ENCODE measurements at places on chromosomes 1 and 21.

GRCh38 chr1:46547481-46548383 is 3.7 kb downstream of the KNCN start:
- DNase-seq, result peak; percentile 23

DNA sequence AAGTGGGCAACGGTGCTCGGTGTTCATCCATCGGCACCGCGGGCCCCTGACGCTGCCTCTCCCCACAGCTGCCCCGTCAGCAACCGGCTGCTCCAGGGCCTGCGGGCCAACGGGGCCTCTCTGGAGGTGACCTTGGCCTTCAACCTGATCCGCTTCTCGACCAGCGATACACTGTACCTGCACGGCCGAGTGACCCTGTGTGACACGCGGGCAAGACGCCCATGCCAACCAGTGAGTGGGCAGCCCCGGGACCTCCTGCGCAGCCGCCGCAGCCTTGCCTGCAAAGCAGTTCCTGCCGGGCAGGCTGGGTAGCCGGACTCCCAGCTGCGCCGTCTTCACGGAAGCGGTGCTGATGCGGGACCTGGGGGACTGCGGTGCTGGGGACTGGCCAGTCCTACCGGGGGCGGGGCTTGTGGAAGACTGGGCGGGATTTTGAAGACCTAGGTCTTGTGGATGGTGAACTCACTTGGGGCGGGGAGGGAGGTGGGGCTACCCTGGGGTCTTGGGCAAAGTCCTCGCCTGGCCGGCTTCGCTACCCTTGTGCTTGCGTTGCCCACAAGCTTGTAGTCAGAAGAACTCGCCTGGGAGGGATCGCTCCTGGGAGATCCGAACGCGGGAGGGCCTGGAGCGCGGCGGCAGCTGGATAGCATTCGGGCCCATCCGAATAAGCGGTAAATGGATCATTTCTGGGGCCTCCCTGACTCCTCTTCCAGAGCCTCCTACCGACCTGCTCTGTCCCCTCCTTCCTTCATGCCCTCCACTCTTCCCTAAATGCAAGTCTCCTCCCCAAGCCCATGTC is 8.8 kb upstream of the CEP85 start:
- DNase-seq, result peak; percentile 11

GRCh38 chr1:155978325-155978972 is at the start of gene ARHGEF2:
ARHGEF2 (minus strand) TSS chr1:155978547; CDS start chr1:155978427, 120 bp downstream.
- peak; percentile 58 for DNase-seq

- DNase-seq, result peak; percentile 31
Observed at GRCh38 chr1:239274242-239274830, 112.0 kb upstream of the CHRM3 start.

DNA sequence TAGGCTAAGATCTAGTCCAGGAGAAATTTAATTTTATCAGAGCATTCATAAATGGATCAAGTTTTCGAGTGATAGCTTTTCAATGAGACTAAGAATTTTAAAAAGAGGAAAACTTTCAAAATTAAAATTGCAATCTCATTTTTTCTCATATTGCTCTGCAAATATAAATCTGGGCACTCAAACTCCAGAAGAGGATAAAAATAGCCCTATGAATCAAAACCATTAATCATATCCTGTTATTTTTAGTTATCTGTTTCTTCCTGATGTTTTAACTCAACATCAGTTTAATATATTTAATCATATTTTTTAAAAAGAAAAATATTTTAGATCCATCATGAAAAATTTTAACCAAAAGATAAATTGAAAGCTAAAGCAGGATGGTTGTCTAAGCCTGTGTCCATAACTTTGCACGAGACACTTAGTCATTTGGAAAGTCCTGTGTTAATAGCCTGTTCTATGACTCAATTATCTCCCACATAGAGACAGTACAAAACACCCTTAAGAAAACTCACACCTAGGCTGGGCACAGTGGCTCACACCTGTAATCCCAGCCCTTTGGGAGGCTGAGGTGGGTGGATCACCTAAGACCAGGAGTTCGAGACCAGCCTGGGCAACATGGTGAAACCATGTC is 17.1 kb upstream of the PRRC2C start:
- peak; percentile 59 for DNase-seq

GRCh38 chr1:14712136-14712535 is 113.7 kb downstream of the KAZN start:
- DNase-seq, result no peak

GRCh38 chr1:240612811-240613210 is 856 bp upstream of the GREM2 start:
- peak; percentile 41 for DNase-seq

- no peak for DNase-seq
Observed at GRCh38 chr1:173447224-173447623, 29.9 kb upstream of the PRDX6 start.

GRCh38 chr1:7334475-7335035 is 436.5 kb upstream of the VAMP3 start:
- peak; percentile 76 for DNase-seq

GRCh38 chr1:178548108-178548507 is 35.2 kb downstream of the TEX35 start:
- DNase-seq, result no peak

DNA sequence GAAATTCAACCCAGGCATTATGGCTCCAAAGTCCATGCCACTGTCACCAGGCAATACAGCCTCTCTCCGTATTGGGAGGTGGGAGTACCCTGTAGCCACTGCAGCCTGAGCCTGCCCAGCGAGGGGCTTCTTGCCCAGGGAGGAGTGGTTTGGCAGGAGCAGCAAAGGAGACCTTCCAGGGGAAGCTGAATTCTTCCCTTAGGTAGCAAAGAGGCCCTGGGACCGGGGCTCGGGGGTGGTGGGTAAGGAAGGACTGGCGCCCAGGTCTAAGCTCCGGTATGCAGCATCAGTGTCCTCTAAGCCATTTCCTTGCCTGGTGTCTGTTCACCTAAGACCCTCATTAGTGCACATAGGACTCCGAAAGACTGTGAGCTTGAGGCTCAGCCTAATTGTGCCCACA is 17.0 kb downstream of the TNNT2 start:
- DNase-seq, result no peak

DNA sequence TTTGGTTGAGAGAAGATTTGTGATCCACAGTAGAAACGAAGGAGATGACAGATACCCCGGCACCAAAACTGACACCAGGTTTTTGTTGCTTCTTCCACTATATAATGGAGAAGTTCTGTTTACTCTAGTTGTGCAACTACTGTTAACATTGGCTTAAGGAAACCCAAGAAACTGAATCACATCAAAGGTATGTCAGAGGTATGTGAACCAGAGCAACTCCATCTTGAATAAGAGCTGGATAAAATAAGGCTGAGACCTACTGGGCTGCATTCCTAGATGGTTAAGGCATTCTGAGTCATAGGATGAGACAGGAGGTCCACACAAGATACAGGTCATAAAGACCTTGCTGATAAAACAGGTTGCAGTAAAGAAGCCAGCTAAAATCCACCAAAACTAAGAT is 173.7 kb upstream of the CAMK1G start:
- DNase-seq, result peak; percentile 93

DNA sequence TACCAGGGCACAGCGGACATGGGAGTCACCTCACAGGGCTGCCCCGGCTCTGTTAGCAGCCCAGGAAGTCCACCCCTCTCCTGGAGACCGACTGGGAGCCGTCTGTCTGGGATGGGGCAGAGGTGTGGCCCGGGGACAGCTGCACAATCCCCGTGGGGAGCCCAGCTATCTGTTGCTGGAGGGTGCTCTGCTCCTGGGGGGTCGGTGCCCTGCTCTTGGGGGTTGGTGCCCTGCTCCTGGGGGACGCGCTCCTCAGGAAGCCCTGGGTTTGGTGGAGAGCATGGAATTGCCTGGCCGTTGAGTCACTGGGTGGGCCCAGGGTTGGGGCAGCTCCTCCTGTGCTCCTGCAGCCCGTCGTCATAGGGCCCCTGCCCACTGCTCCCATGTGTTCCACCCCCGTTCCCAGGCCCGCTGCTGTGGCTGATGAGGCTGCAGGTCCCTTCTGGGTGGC is 39.3 kb downstream of the AGPAT3 start:
- DNase-seq, result no peak

GRCh38 chr1:18182398-18183160 is 75.0 kb downstream of the IGSF21 start:
- DNase-seq, result no peak

GRCh38 chr1:87278825-87279535 is 49.7 kb upstream of the LMO4 start:
- peak; percentile 55 for DNase-seq

DNA sequence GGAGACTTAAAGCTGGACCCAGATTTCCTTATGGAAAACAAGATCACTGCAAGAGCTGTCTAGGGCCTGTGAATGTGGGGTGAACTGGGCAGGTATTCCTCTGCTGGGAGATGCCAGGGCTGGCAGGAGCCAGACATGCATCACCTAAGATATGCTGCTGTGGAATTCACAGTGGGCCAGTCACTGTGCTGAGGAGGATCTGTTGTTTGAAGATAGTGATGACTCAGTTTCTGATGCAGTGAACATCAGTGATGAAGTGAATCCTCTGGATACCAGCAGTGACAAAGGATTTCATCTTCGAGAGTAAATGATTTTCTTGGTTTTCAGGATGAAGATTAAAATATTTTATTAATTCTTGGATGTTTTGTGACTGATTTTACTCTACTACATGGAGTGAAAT is 29.9 kb upstream of the CAMSAP2 start:
- DNase-seq, result peak; percentile 4

- DNase-seq, result no peak
Observed at GRCh38 chr1:204495078-204495753, 611 bp upstream of the PIK3C2B start.

GRCh38 chr1:29703596-29704370 is 467.5 kb downstream of the PTPRU start:
- no peak for DNase-seq

- DNase-seq, result no peak
Observed at GRCh38 chr1:203183828-203184227, 2.7 kb downstream of the CHI3L1 start.

DNA sequence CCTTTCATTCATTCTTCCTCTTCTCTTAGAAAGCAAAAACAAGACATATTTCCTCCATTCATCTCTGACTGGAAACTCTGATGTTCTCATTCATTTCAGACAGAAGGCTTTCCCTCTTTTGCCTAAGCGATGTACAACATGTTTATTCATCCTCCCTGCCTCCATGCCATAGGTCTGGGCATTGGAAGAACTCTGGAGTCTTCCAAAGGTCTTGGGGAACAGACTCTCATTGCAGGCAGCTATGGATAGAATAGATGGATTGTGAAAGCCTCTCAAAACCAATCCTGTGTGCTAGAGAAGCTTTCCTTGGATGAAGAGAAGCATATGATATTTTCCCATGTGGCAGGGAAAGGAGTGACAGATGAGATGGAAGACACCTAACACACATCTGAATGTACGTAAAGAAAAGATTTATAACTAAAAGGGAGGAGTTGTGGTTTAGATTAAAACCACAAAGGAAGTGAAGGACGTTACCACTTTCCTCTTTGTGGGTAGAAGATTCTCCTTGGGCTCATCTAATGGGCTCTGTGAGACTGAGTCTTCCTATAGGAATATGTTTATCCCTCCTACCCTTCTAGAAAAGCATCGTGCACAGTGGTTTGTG is 38.7 kb downstream of the BCL9 start:
- DNase-seq, result peak; percentile 63

DNA sequence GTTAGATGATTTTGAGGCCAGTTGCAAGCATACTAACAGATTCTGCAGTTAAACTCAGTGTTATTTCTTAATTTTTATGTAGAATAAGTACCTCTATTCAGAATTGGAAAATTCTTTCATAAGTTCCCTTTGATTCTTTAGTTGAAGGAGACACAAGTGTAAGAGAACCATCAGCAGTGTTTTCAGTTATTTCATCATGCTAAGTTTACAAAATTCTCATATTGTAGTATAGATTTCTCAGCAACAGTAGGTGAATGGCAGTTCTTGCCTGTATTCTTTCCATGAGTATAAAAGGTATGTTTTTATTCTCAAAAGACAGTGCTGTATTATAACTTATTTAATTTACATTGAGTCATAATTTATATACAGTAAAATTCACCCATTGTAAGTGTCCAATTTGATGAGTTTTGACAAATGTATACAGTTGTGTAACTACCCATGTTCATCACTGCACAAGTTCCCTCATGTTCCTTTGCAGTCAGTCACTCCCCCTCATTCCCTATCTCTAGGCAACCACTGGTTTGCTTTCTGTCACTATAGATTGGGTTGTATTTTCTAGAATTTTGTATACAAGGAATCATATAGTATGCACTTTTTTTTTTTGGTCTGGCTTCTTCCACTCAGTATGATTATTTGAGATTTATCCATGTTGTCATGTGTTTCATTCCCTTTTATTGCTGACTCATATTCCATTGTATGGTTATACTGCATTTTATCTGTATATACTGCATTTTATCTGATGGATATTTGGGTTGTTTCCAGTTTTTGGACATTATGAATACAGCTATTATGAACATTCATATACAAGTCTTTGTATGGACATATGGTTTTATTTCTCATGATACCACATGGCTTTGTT is 3.9 kb downstream of the RPS6KC1 start:
- DNase-seq, result no peak

DNA sequence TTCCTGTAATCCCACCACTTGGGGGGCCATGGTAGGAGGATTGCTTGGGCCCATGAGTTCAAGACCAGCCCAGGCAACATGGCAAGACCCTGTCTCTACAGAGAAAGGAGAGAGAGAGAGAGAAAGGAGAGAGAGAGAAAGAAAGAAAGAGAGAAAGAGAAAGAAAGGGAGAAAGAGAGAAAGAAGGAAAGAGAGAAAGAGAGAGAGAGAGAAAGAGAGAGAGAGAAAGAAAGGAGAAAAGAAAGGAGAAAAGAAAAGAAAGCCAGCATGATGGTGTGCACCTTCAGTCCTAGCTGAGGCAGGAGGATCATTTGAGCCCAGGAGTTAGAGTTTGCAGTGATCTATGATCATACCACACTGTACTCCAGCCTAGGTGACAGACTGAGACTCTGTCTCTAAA is 82.8 kb downstream of the DISP3 start:
- no peak for DNase-seq

DNA sequence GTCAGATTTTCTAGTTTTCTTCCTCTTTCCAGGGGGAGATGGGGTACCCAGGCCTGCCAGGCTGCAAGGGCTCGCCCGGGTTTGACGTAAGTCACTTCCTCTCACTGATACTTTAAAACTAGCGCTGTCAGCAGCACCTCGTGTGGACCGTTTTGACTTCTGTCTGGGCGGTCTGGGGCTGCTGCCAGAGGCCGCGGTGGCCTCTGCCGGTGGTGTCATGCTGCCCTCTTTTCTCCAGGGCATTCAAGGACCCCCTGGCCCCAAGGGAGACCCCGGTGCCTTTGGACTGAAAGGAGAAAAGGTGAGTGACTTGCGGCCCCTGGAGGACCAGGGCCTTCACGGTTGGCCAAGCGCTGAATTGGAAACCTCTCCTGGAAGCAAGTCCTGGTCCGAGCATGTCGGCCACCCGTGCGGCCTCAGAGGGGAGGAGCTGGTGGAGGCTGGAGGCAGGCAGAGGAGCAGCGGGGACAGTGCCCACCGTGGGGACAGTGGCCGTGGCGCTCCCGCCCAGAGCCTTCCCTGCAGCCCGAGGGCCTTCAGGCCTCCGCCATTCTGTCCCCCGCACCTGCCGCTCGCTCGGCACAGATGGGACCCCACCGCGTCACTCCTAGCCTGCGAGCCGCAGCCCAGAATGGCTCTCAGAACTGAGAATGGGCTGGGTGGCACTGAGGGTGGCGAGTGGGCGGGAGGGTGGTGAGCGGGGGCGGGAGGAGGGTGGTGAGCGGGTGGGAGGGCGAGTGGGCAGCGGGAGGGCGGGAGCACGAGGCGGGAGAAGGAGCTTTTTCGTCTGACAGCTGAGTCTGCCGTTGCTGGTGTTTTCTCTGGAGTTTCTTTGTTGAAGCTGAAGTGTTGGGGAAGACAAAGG is 9.4 kb downstream of the COL6A1 start:
- DNase-seq, result no peak

All from astrocyte (in vitro differentiated cells and primary cell).